ENCODE measurements at places on chromosomes 5 and 9. TPM values are rescaled to one million over a fixed set of nuclear protein-coding genes. Genes with fewer than 3 reads are reported as not detected.

SPAG8 gene
- total RNA-seq: 4.6 TPM

SPRY4 gene
- total RNA-seq: 17.4 TPM

FAM221B gene
- not detected for total RNA-seq

C5orf52 gene
- total RNA-seq: not detected

MATR3 gene
- 161 TPM for total RNA-seq

All from mucosa of gallbladder (tissue), 1 donor.